ENCODE measurements at places on chromosomes 5 and 9.

- no peak for DNase-seq
These were observed 191.8 kb downstream of the GAS1 start for GRCh38 chr9:86755561-86755941.

GRCh38 chr9:77640741-77641580, 7.2 kb downstream of the GNA14 start:
- no peak for DNase-seq

DNA sequence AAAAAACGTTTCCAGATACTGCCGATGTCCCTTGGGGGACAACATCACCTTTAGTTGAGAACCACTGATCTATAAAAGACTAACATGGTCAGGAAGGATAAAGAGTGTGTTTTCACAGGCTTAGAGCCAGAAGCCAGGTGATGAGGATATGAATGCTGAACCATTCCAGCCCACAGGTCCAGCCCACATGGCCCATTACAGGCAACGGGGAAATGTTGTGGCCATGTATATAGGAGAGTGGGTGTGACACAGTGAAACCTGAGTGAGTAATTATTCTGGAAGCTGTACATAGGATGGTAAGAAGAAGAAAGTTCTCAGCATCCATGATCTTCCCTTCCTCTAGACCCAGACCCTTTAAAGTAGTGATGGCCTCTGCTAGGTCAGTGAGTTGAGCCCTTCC, 56.0 kb upstream of the FOXI1 start:
- no peak for DNase-seq

DNA sequence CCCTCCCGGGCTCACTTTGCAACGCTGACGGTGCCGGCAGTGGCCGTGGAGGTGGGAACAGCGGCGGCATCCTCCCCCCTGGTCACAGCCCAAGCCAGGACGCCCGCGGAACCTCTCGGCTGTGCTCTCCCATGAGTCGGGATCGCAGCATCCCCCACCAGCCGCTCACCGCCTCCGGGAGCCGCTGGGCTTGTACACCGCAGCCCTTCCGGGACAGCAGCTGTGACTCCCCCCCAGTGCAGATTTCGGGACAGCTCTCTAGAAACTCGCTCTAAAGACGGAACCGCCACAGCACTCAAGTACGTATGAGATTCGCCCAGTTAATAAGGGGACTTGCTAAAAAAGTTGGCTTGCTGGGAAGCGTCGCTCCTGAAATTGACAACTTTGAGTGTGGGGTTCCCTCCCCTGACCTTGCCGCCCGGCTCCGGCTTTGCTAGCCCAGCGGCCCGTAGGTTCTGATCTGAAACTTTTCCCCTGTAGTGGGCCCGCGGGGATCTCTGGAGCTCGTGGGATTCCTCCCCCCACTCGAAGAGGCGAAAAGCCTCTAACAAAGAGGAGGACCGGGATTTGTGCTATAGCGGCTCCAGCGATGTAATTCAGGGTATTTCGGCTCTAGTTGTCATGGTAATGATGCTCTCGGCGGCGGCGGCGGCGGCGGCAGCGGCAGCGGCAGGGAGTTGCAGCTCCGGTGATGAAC, 572 bp downstream of the NR4A3 start:
- DNase-seq = no peak

DNA sequence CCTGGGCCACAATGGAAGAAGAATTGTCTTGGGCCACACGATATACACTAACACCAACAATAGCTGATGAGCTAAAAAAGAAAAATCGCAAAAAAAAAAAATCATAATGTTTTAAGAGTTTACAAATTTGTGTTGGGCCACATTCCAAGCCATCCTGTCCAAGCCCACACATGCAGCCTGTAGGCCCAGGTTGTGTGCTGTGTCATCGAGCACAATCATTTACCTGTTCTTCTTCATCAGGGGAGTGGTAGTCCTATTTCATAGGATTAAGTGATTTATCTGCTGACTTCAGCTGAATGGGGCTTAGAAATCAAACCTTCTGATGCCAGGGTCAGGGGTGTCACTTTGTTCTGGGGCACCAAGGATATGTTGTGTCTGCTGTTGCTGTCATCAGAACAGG, 44.6 kb upstream of the ELL2 start:
- no peak for DNase-seq

DNA sequence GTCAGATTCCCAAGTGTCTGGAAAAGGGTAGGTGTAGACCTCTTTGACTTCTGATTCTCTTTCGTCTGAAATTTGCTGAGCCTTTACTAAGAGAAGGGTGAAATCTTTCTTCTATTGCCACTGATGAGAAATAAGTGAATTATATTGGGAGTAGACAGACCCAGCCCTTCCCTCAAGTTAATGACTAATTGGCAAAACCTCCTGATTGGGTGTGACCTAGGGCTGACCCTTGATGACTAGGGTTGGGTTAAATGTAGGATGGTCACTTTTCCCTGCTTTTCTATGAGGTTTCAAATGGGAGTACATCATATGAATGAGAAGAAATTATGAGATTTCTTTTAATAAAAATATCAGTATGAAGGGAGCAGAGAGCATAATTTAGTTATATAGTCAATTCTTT, 73.4 kb upstream of the C5orf46 start:
- DNase-seq = no peak

- DNase-seq = no peak
These were observed 1.2 kb downstream of the ASPN start for GRCh38 chr9:92480986-92481633.

All from stimulated activated CD8-positive, alpha-beta memory T cell treated with anti-CD3 and anti-CD28 coated beads, Interleukin-7, amount 100 ng/mL, for 48 hours (primary cell).